ENCODE measurements at places on chromosomes 11 and 22.

DNA sequence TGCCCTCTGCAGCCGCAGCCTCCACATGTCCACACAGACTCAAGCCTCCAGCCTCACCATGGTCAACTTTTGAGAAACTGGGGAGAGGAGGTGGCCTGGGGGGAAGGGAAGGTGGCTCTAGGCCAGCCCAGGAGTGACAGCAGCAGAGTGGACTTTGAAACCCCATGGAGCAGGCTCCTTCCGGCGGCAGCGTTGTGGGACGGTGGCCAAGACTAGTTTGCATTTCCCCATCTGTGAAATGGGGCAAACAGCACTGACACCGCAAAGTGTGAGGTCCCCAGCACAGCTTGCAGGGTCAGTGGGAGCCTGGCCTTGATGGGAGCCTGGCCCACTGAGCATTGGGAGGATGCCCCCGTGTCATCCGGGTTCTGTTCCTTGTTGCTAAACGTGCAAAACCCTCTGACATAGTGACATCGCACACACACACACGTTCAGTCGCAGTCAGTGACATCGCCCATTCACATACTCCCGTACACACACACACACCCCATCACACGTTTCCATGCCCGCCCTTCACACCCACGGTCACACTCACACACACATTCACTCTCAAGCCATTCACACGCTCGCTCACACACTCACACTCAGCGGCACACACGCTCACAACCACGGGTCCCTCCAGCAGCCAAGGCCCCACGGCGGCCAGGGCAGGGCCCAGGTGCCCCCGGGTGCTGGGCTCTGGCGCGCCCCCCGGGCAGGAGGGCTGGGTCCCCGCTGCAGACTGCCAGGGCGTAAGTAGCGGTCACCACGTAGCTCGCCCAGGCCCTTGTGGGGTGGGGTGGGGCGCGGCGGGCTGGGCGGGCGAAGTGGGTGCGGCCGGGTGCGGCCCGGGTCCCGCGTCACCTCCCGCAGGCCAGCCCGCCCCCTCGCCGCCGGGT is 585 bp downstream of the CYB5R3 start:
- DNase-seq: no peak

GRCh38 chr11:75677275-75677674 is 8.4 kb upstream of the MAP6 start:
- no peak for DNase-seq

DNA sequence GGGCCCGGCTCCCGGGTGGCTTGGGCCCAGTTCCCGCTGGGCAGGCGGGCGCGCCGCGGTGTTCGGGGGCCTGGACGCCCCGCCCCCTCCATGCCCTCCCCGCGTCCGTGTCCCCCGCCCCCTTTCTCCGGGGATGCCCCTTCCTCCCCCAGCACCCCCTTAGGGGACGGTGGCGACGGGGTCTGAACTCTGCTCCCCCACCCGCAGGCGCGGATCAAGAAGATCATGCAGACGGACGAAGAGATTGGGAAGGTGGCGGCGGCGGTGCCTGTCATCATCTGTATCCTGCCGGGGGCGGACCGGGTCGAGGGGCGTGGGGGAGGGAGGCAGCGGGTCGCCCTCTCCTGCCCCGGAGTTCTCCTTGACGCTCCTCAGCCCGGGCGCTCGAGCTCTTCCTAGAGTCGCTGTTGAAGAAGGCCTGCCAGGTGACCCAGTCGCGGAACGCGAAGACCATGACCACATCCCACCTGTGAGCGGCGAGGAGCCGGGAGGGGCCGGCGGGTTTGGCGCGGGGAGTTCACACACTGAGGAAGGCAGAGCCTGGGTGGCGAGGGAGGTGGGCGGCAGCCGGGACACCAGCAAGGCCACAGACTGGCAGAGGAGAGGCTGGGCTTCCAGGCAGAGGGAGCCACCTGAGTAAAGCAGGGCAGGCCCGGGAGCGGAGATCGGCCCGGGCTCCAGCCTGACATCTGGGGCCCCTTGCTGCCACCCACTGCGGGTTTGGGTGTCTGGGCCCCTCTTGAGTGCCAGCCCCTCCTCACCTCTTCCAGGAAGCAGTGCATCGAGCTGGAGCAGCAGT is 546 bp downstream of the DRAP1 start:
- no peak for DNase-seq

- DNase-seq: no peak
These were observed 15.2 kb downstream of the ENDOD1 start for GRCh38 chr11:95104856-95105255.

DNA sequence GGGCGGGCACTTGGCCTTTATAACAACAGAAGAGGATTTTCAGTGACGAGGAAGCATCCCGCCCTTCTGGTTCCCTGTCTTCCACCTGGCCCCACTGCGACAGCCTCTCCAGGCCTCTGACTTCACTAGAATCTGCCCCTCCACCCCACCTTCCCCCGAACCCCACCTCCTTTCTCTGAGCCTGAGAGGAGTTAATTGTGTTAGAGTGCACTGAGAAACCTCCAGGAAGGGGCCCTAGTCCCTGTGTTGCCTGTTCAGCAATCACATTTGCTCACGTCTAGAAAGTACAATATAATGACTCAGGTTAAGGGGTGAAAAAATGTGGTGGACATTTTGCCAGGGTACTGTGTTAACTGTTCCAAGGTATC is 38.8 kb downstream of the PTPRJ start:
- no peak for DNase-seq

- DNase-seq: no peak
These were observed 3.7 kb downstream of the KCNK4 start for GRCh38 chr11:64294774-64295173.

GRCh38 chr11:69073469-69073868 is 24.7 kb downstream of the TPCN2 start:
- DNase-seq: no peak

GRCh38 chr11:45141171-45141570 is 5.3 kb upstream of the PRDM11 start:
- DNase-seq: no peak

GRCh38 chr11:113862435-113862834 is 12.9 kb downstream of the USP28 start:
- DNase-seq: no peak

- peak; percentile 23 for DNase-seq
These were observed 27.5 kb downstream of the DHCR7 start for GRCh38 chr11:71420455-71421241.

Data from NCI-H1105 treated with DMSO at 0.1 percent for 48 hours (cell line).